ENCODE measurements at places on chromosomes 16 and 17.

DNA sequence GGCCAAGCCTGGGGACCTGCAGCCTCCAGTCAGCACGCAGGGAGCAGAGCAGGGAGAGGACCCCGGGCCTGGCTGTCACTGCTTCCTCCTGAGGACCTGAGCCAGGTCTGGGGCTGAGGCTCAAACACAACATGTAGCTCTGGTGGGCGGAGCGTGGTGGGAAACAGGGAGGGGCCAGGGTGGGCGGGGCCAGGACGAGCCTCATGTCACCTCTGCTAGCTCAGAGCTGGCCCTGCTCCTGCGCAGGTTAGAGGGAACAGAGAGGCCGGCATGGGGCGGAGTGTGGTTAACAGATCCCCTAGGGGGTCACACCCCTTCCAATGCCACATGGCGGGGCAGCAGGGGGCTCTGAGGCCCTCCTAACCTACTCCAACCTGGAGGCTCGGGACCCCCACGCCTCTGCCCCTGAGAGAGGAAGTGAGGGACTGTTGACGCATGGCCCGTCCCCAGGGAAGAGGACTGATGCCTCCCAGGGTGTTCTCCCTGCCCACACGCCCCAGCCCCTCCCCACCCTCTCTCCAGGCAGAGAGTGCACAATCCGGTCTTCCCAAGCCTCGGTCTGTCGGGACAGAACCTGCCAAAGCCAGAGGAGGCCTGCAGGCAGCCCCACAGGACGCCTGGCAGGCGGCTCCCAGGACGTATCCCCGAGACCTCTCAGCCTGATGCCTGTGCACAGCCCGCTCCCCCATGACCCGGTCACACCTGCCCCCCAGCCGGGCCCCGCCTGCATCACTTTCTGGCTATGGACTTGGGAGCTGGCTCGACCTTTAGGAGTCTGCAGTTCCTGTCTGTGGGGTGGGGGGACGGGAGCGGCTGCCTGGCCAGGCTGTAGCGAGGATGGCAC is 15.2 kb downstream of the PIEZO1 start:
- no peak for DNase-seq

DNA sequence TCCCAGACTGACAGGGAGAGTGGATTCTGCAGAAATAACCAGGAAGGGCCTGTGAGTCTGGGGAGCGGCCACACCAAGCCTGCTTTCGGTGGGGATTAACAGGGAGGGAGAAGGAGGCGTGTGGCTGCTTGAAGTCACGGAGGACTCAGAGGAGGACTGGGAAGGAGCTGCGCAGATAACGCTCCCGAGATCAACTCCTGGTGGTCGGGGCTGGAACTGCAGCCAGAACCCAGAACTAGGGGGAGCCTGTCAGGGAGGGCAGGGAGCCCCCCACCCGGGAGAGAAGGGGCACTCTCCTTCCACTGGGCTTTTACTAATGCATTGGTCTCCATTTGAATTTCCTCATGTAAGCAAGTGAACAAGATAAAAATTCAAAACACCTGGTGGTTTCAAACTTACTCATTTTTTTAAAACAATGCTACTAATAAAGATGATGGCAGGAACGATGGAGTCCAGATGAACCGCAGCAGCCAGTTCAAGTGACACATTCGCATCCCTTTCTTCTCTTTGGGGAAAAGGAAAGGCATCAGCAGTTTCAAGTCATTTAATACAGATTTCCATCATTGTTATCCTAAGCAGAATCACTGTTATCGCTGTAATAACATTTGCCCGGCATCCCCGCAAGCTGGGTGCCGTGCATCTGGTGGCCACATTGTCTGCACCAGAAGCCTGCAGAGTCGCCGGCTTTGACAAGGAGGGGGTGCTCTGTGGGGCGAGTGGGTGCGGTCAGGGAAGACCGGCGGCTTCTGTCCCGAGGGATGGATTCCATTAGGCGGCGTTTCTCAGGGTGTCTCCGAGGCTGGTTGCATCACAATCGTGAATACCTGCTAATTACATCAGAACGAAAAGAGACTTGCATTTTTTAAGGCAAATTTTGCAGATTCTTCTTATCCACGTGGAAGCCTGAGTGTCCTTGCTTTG is 183.0 kb downstream of the FOXL1 start:
- no peak for DNase-seq

- DNase-seq: no peak
Measured at GRCh38 chr16:20673071-20673806, 24.2 kb downstream of the ACSM1 start.

DNA sequence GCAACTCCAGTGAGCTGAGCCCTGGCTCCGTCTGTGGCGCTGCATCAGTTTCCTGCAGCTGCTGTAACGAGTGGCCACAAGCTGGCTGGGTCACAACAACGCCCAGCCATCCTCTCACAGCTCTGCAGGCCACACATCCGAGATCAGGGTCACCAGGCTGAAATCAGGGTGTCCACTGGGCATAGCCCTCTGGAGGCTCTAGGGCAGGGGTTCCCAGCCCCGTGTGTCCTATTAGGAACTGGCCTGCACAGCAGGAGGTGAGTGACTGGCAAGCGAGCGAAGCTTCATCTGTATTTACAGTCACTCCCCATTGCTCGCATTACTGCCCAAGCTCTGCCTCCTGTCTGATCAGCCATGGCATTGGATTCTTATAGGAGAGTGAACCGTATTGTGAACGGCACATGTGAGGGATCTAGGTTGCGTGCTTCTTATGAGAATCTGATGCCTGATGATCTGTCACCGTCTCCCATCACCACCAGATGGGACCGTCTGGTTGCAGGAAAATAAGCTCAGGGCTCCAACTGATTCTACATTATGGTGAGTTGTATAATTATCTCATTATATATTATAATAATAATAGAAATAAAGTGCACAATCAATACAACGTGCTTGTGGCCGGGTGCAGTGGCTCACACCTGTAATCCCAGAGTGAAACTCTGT is 176.5 kb downstream of the SEC14L1 start:
- no peak for DNase-seq

GRCh38 chr17:61486135-61487120 is 34.2 kb downstream of the TBX4 start:
- DNase-seq: no peak

DNA sequence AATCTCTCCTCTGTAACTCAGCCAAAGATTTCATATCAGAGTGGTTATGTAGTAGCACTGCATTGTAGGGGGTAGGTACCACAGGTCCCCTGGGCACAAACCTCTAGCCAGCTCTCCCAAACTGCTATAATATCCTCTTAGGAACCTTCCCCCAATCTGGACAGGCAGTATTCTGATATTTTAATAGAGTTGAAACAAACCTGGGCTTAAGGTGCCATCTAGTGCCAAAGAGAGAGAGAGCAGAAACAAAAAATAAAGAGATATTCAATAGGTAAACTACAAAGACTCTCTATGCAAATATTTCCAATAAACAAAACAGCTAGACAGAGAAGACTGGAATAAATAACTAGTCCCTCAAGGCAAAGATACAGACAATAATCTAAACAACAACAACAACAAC is 1070.0 kb downstream of the CDH11 start:
- DNase-seq: no peak

GRCh38 chr17:36645422-36645821 is 44.0 kb downstream of the MRM1 start:
- no peak for DNase-seq

- DNase-seq: no peak
Measured at GRCh38 chr16:48535831-48536613, 74.0 kb downstream of the N4BP1 start.

DNA sequence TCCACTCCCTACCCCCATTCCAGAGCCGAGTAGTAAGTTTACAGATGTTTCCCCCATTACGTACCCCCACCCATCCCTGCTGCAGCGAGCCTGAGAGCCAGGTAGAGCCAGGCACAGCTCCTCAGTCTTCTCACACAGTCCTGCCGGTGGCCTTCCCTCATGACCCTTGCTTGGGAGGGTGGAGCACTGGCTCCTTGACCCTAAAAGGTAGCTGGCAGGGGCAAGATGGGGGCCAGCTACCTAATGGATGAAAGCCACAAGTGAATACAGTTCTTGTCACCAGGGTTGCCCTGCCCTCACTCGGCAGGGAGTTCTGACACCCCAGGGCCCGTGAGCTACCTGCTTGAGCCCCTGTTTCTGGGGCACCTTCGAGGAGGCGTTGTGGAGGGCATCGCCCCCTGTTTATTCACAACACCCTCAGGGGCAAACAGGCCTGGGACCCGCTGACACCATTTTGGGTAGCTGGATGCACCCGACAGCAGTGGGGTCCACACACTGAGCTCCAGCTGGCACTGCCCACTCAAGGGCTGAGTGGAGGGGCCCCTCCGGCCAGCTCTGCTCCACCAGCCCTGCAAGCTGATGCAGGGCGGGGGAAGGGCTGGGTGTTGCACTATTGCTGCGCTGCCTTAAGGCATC is 22.2 kb downstream of the ADAM11 start:
- no peak for DNase-seq

DNA sequence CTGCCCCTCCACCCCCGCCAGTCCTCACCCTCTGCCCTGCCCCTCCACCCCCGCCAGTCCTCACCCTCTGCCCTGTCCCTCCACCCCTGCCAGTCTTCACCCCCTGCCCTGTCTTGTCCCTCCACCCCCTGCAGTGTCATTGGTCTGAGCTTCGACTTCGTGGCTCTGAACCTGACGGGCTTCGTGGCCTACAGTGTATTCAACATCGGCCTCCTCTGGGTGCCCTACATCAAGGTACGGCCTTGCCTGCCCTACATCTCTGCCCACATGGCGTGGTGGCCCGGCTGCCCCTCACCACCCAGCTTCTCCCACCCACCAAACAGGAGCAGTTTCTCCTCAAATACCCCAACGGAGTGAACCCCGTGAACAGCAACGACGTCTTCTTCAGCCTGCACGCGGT is 12.0 kb downstream of the TAX1BP3 start:
- DNase-seq: no peak

GRCh38 chr17:60901806-60902205 is 224.2 kb downstream of the BCAS3 start:
- DNase-seq: no peak

DNA sequence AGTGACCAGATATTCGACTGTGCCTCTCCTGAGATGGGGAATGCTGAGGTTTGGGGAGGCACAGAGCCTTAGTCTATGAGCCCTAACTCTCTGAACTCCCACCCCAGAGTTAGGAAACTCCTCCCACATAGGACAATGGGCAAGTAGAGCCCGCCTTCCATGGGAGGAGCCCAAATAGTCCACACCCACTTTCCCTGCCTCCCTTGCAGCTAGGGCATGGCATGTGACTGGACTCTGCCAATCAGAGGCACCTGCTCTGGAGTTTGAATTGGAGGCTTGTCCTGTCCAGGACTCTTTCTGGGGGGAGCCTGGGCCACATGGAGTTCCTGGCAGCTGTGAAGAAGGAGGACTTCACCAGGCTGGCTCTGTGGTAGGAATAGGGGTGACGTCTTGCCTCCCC is 48.4 kb downstream of the SOCS1 start:
- no peak for DNase-seq

DNA sequence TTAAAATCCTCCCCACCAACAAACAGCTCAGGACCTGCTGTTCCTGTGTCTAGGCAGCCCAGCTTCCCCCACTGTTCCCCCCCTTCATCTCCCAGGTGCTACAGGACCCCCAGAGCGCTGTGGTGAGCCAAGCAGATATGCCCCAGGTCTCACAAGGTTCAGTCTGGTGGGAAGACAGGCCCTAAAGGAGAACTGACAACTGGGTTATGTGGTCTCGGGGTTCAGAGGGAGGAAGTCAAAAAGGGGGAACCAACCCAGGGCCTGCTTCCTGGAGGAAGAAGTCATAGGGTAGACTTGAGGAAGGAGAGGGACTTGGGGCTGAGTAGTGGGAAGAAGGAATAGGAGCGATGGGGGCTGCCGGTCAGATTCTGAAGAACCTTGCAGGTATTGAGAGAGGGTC is 2.6 kb downstream of the RIPOR1 start:
- no peak for DNase-seq

GRCh38 chr17:38896346-38896954 is 26.6 kb downstream of the LASP1 start:
- no peak for DNase-seq

DNA sequence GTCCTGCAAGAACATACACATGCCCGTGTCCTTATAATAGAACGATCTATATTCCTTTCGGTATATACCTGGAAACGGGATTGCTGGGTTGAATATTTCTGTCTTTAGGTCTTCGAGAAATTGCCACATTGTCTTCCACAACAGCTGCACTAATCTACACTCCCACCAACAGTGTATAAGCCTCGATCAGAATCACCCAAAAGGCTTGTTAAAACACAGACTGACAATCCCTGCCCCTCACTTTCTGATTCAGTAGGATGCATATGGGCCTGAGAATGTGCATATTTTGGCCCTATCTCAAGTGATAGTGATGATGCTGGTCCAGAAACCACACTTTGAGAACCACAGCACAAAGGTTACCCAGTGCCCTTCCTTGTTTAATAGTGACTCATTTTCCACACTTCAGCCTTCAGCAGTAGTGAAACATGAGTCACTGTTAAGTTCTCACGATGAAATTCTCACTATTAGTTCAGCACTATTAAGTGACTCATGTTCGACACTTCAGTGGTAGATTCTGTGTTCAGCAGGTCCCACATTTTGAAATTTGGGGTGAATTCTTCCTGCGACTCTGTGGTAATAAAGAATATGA is 215.6 kb downstream of the GRIN2A start:
- no peak for DNase-seq

- DNase-seq: no peak
Measured at GRCh38 chr16:17784073-17784472, 313.3 kb upstream of the XYLT1 start.

DNA sequence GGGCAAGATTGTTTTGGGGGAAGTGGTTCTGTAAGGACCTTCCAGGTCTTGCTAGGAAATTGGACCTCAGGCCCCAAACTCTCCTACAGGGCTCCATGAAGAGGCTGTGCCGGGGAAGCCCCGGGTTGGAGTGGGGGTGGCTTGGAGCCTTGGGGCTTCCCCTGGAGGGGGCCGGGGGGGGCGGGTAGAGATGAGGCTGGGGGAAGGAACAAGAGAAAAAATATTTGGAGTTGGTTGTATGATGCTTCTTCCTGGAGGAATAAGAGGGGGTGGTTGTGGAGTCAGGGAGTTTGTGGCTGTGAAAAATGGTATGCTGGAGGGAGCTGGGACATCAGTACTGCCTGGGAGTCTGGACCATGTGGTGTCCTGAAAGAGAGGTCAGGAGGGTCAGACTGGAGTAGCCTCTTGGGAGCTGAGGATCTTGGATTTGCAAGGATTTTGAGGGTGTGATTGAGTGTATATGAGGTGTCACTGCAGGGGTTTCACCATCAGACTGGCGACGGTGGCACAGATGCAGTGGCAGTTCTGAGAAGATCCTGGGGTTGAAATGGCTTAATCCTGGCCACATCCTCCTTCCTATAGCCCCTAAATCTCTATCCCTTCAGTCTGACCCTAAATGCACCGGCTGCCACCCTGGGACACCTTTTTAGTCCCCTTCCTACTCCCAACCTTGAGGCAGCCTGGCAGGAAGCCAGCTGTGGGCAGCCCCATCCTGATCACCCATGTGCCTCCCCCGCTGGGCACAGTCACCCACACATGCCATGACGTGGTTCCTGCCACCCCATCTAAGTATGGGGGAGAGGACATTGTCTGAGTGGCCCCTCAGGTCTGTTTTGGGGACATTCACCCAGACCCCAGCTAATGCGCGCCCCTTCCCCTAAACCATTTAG is 10.9 kb downstream of the RARA start:
- no peak for DNase-seq
